B cell (primary cell): ENCODE measurements at places on chromosomes 13 and 19.

- peak overlapping the region; percentile 19 for H3K4me3 ChIP-seq
- H3K27ac ChIP-seq = no peak overlapping the region
- no peak for DNase-seq
- H3K36me3 ChIP-seq = peaks cover 1% of the 10 kb centered on the region
These were observed 6.7 kb upstream of the ZNF606 start for GRCh38 chr19:58009301-58009665.

DNA sequence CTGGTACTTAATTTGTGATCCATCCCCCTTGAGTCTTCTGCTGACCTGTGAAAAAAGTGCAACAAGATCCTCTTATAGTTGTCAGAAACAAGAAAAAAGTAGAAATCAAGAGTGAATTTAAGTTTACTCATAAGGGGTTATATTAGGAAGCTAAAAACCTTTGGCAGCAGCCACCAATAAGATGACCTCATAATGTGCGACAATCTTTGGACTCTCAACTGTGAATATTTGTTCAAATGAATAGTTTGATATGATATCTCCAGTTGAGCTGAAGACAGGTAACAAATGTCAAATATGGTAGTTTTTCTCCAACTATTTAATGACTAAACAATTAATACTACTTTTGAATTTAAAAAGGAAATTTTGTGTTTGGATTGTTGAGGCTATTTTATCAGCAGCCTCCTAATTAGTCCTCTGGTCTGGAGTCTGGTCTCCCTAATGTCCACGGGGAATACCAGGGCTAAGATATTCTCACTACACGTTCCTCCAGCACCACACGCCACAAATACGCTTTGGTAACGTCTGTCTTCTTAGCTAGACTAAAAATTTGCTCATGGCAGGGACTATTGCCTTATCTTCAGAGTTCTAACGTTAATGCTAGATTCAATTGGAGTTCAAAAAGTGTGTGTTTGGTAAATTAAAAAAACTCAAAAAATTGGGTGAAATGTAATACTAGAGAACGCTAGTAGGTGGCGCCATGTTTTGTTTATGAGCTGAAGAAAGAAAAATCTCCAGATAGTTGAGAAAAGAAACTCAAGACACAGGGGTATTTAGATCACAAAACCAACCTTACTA lies 51.0 kb upstream of the PDX1 start:
- no peak overlapping the region for H3K27ac ChIP-seq
- no peaks in the 10 kb centered on the region for H3K4me1 ChIP-seq
- H3K4me3 ChIP-seq = no peak overlapping the region
- H3K27me3 ChIP-seq = peaks cover 8% of the 10 kb centered on the region
- peak; percentile 13 for DNase-seq

- DNase-seq = no peak
- no peaks in the 10 kb centered on the region for H3K36me3 ChIP-seq
- H3K27me3 ChIP-seq = no peaks in the 10 kb centered on the region
- H3K4me1 ChIP-seq = no peaks in the 10 kb centered on the region
These were observed 202.9 kb downstream of the SUCLA2 start for GRCh38 chr13:47798194-47798593.

DNA sequence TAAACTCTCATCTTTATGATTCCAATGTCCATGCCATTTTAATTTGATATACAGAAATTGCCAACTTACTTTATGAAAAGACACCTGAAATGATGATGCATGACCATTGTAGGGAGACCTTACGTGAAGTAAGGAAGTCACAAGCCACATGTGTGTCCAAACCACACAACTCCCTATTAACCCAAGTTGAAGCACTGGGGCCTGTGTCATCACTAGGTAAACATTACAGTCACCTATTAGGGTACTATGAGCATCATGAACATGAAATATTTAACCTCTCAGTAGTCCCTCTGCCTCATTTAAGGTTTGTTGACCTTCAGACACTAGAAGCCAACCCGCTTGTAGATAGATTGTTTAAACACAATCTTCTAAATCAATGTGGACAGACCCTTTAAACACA lies 576.9 kb downstream of the IRS2 start:
- no peaks in the 10 kb centered on the region for H3K4me1 ChIP-seq
- no peaks in the 10 kb centered on the region for H3K27me3 ChIP-seq
- H3K4me3 ChIP-seq = no peak overlapping the region
- no peak for DNase-seq

- H3K4me1 ChIP-seq = no peaks in the 10 kb centered on the region
- no peak overlapping the region for H3K4me3 ChIP-seq
- H3K27ac ChIP-seq = no peak overlapping the region
These were observed 294.1 kb downstream of the KCNRG start for GRCh38 chr13:50309318-50309717.

DNA sequence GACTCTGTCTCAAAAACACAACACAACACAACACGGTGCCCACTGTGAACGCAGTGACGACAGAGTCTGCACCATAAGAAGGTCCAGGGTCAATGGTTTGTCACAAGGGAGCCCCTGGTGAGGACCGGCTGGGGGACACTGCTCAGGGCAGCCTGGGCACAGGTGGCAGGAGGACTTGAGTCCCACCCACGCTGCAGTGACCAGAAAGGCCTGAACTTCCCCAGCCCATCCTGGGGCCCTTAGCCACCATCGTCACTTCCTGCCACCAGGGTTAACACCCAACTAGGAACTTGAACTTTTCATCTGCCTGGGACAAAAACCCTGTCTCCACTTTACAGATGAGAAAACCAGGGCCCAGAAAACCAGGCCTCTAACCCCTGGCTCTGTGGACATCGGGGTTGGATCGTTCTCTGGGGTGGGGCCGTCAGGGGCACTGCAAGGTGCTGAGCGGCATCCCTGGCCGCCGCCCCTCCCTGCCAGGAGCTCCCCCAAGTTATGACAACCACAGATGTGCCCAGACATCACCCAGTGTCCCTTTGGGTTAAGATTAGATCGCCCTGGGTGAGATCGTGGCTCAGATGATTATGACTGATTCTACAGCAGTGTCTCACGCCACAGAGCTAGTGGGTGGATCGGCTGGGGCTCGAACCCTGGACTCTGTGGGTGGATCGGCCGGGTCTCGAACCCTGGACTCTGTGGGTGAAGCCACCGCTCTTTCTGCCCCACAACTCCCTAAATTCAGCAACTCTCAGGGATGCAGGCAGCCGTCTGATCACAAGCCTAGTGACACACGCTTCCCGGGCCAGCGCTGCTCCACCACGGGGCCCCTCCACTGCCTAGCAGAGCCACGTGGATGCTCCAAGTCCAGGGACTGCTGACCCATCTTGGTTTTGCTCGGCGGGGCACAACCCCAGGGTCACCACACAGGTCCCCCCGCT lies 14.0 kb downstream of the MOB3A start:
- peak; percentile 68 for DNase-seq
- no peaks in the 10 kb centered on the region for H3K36me3 ChIP-seq
- H3K27ac ChIP-seq = peak overlapping the region; percentile 96
- H3K4me1 ChIP-seq = peaks cover 70% of the 10 kb centered on the region
- no peaks in the 10 kb centered on the region for H3K27me3 ChIP-seq

DNA sequence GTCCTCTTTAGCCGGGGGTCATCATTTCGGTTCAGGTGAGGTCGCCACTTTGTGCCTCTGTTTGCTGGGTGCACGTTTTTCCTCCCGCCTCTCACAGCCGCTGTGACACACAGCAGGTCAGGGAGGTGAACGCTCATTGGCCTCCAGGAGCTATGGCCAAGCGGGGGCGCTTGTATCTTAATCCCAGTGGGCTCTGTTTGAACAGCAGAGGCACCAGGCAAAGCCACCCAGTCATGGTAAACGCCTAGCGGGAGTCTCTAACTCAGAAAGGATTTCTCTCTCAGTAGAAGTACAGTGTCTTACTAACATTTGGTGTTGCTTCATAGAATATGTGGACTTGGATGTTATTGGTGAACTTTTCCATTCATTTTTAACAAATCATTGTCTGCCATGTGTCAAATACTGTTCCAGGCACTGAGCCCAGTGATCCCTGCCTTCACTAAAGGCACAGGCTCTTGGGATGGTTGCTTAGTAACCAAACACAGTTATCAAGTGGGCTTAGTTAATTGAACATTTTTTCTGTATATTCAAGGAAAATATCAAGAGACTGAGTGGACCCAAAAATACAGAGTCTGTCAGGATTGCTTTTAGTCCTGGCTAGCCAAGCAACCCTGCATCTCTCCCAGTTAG lies 186.7 kb downstream of the STK24 start:
- no peaks in the 10 kb centered on the region for H3K4me1 ChIP-seq
- H3K27ac ChIP-seq = no peak overlapping the region
- H3K36me3 ChIP-seq = no peaks in the 10 kb centered on the region
- H3K27me3 ChIP-seq = no peaks in the 10 kb centered on the region
- DNase-seq = no peak

DNA sequence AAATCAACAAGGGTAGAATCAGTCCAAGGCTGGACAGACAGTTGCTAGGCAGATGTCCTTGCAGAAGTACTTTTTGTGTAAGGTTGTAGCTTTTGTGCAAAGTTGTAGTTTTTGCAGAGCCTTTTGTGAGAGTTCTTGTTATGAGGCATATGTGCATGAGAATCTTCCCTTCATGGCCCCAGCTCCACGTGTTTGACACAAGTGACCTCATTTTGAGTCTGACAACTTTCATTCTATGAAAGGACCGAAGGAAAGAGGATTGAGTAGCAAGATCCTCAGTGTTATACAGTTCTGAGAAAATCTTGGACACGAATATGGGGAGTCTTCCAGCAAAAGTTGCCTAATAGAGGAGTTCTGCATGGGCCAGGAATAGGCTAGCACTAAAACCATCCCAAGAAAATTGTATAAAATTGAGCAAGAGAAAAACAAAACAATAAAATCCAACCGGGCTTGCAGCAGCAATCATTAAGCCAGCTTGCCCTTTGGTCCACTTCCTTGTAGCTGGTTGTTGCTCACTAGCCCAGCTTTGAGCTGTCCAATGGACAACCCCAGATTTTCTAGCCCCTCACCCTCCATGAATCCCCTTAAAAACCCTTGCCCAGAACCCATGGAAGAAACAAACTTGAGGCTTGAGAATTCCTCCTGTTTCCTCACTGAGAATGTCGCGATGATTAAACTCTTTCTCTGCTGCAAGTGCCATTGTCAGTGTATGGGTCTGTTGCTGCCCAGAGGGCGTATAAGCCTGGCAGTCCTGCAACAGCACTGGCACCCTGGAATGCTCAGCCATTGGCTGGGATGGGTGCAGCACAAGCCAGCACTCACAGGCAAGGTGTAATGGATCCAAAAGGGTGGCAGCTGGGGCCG lies 6.5 kb downstream of the EPSTI1 start:
- DNase-seq = no peak
- H3K4me3 ChIP-seq = no peak overlapping the region
- peaks cover 48% of the 10 kb centered on the region for H3K4me1 ChIP-seq
- H3K27me3 ChIP-seq = no peaks in the 10 kb centered on the region
- H3K27ac ChIP-seq = no peak overlapping the region
- H3K36me3 ChIP-seq = no peaks in the 10 kb centered on the region

DNA sequence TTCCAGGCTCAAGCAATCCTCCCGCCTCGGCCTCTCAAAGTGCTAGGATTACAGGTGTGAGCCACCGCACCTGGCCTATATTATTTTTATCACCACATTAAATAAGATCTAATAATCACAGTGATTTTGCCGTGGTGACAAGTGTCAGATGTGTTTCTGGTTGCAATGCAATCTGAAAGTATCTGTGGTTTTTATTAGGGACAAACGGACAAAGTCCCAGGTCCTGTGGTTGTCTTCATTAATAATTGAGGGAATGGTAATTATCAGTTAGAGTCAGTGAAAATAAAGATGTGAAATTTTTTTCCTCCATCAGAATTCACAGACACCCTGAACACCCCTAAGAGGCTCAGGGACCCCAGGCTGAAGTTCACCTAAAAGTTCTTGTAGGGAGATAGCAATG lies 1.3 kb upstream of the TICAM1 start:
- no peak for DNase-seq
- H3K4me1 ChIP-seq = peaks cover 17% of the 10 kb centered on the region
- H3K36me3 ChIP-seq = no peaks in the 10 kb centered on the region
- H3K4me3 ChIP-seq = no peak overlapping the region
- H3K27me3 ChIP-seq = no peaks in the 10 kb centered on the region
- no peak overlapping the region for H3K27ac ChIP-seq

DNA sequence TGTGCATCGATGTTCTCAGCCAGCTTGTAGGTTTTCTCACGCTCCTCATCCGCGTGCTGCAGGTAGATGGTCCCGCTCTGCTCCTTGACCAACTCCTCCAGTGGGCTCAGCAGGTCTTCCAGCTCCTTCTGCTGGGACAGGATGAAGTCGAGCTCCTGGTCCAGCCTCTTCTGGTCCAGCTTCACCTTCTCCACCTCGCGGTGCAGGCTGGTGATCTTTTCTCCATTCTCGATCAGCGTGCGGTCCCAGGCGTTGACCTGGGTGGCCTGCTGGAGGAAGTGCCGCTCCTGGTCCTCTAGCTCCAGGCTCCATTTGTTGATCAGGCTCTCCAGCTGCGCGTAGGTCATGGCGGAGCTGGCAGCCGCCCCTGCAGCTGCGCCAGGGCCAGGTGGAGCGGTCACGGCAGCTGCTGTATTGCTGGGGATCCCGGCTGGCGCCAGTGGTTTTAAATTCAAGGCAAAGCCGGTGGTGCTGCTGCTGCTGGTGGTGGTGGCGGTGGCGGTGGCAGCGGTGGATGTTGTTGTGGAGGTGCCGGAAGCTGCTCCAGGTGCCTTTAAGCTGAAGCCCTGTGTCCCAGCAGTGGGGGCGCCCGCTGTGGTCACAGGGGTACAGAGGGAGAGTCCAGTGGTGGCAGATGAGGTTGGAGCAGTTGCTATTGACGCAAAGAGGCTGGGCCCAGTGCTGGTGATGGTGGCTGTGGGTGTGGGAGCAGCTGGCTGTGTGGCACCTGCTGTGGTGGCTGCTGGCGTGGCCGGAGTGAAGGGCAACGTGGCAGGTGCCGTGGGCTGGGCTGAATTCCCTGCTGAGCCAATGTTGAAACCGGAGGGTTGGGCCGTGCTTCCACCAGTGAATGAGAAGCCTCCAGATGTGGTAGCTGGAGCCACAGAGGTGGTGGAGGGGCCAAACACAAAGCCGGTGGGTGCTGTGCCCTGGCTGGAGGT lies 12.1 kb upstream of the IL4I1 start:
- H3K27ac ChIP-seq = no peak overlapping the region
- H3K36me3 ChIP-seq = peaks cover 29% of the 10 kb centered on the region
- no peak overlapping the region for H3K4me3 ChIP-seq
- DNase-seq = no peak
- H3K4me1 ChIP-seq = peaks cover 59% of the 10 kb centered on the region

DNA sequence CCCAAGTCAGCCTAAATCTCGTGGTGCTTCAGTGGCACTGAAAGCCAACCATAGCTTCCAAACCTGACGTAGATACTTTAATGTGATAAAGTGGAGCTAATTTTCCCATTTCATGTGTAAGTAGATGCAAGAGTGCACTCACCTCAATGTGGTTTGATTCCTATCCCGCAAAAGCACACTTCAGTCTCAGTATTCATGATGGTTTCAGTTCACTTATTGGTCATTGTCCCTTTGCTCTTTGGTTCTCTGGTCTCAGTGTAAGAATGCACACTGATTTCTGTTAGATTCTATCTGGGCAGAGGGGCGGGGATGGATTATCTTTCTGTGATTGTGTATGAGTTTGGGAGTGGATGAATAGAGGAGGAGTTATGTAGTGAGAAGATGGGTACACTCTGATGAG lies 340.6 kb downstream of the KCNRG start:
- H3K36me3 ChIP-seq = no peaks in the 10 kb centered on the region
- H3K4me3 ChIP-seq = no peak overlapping the region
- no peak overlapping the region for H3K27ac ChIP-seq
- peaks cover 31% of the 10 kb centered on the region for H3K4me1 ChIP-seq
